ENCODE measurements at places on chromosomes 13 and 19.

GRCh38 chr19:5587661-5588060 lies 19.9 kb upstream of the TINCR start:
- DNase-seq = no peak

DNA sequence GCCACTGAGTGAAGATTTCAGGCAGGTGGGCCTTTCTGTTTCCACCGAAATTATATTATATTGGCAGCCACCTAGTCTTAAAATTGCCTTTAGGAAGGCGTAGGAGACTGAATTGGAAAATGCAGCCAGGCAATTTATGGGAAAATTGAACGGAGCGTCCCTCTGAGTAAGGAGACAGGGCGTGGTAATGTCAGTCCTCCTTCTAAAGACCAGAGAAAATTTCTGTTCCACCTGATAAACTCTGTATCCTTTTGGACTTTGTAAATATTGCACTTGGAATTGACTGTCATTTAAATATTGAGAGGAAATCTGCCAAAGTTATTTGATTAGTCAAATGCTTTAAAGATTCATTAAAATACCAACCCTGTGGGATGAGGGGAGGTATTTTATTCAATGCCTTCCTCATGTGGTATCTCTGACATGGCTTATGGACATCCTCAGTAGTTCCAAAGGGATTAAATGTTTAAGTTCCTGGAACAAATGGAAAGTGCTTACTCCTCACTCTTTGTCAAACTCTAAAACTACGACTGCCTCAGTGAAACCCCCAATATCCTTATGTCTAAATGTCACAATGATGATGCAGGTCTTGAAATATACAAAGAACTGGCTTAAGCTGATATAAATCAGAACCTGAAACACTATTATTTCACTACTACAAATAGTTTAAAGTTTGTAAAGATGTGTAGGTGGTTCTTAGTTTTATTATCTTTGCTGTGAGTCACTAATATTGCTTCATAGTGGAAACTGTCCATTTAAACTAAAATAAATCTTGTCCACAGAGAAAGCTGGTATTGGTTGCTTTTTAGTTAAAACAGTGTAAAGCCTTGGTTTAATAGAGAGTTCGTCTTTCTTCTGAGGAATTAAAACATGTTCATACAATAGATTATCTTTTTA lies 203.2 kb downstream of the FGF14 start:
- no peak for DNase-seq

- no peak for DNase-seq
These were observed 164.8 kb downstream of the DACH1 start for GRCh38 chr13:71702253-71702652.

GRCh38 chr19:5567360-5567969 lies at the start of gene TINCR:
Gene TINCR, minus strand, starts transcription at chr19:5567953.
- no peak for DNase-seq

DNA sequence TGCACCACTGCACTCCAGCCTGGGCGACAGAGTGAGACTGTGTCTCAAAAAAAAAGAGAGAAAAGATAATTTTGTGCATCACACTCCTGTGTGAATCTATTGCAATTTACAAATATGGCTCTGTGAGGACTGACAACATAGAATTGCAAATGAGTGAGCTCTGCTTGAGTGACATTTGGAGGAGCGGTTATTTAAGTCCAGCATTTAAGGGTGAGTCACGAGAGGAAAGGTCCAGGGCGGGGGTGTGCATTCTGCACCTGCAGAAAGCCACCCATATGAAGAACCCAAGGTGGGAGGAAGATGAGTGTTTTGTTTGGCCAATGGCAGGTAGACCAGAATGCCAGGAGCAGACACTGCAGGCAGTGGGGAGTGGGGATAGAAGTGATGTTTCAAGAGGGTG lies 58.5 kb downstream of the DGKH start:
- no peak for DNase-seq

DNA sequence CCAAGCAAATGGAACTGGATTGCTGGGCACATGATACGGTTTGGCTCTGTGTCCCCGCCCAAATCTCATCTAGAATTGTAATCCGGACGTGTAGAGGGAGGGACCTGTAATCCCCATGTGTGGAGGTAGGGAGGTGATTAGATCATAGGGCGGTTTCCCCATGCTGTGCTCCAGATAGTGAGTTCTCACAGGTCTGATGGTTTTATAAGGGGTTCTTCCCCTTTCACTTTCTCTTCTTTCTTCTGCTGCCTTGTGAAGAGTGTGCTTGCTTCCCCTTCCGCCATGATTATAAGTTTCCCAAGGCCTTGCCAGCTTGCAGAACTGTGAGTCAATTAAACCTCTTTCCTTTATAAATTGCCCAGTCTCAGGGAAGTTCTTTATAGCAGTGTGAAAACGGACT lies 32.6 kb upstream of the MTIF3 start:
- DNase-seq = no peak

- DNase-seq = no peak
These were observed 15.5 kb upstream of the OLFM4 start for GRCh38 chr13:53013113-53013512.

- DNase-seq = no peak
These were observed 6.7 kb downstream of the FGF14 start for GRCh38 chr13:102395174-102395573.

DNA sequence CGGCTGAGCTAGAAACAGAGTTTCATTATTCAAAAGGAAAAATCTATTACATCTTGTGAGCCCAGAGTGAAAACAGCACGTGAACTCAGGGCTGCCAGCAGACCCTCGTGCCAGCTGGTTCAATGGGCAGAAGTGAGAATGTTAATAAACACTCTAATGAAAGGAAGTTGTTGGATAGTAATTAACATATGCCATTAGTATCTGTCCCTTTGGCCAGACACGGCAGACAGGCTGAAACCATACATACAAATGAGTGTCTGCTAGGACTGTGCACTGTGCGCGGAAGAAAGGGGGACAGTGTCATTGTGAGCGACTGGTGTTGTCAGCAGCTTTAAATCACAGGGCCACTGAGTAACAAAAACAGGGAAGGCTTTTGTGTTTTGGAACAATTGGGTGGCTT lies 121.9 kb upstream of the TSC22D1 start:
- DNase-seq = no peak

GRCh38 chr13:30751183-30751933 lies 16.0 kb downstream of the ALOX5AP start:
- DNase-seq = no peak

- DNase-seq = no peak
These were observed 474 bp upstream of the IFT88 start for GRCh38 chr13:20566468-20566897.

DNA sequence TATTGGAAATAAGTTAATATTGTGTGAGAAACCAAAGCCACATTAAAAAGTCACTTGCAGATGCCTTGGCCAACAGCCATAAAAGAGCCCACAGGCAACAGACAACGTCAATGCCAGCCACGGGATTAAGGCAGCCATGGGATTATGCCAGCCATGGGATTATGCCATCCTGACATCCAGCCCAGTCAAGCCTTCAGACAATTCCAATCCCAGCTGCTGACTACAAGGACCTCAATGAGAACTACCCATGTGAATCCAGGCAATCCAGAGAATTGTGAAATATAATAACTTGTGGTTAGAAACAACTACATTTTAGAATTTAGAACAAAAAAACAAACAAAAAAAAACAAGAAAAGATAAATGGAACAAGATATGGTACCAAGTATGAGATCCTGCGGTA lies 356.6 kb downstream of the EFNB2 start:
- DNase-seq = no peak

DNA sequence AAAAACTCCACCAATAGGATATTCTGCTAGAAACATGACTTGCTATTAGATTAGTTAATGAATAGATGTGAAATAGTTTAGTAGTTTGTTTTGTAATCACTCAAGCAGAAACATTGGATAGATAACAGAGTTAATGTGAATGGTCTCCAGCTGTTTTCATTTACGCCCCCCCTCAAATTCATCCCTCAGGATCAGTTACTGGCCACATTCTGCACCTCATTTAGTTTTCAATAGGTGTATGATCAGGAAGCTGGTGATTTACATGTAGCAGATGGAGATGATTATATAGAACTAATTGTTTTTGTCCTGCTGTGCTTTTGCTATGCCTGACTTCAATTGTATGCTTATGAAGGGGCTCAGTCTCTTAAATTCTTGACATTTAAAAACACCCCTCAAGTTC lies 759.0 kb downstream of the SLITRK6 start:
- DNase-seq = no peak

GRCh38 chr19:13169769-13170168 lies 19.6 kb downstream of the IER2 start:
- no peak for DNase-seq

DNA sequence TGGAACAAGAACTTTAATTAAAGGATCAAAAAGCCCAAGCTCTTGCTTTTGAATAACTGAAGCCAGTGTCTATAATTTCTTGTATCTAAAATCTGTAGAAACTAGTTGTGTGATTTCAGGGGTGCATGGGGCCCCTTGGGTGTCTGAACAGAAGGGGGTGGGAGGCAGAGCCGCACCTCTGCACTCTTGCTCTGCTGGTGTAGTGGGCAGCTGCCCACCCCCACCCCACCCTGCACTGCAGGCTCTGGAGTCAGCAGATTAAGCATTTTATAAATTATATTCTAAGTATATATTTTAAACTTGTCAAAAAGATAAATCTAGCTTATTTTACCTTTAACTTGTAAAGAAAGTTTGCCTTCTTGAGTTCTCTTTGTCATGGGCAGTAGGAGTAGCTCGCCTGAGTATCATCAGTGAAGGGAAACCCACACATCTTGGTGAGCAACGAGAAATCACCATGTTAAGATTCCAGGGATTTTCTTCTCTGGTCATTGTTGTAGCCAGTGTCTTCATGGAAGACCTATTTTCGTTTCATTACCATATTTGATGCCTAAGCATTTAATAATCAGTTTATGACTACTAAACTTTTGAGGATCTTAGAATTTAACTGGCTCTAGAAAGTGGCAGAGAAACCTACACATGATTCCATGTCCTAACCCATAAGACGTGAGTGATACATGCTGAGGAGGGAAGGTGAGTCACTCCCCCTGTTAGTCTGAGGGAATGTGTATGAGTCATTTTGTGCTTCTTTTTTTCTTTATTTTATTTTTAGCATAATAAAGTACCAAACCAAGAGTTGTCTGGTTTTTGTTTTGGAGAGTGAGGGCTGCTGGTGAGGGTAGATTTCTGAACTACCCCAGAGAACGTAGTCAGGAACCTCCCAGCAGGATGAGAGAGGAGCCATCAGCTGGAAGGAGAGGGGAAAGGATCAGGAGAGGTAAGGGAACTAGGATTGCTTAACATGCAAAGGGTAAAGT lies 7.7 kb downstream of the UBE2L5 start:
- no peak for DNase-seq

DNA sequence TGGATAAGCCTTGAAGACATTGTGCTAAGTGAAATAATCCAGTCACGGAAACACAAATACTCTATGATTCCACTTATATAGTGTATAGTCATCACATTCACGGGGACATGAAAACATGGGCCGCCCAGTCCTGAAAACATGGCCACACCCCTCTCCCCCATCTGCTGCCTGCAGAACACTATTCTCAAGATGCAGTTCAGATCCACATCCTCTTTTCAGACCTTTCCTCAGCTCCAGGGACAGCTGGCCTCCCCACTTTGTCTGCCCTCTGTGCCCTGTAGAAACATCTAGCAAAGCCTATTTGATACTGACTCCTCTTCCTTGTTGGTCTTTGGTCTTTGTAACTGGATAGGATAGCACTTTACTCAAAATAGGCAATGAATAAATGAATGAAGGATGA lies 8.3 kb downstream of the RFX2 start:
- no peak for DNase-seq

DNA sequence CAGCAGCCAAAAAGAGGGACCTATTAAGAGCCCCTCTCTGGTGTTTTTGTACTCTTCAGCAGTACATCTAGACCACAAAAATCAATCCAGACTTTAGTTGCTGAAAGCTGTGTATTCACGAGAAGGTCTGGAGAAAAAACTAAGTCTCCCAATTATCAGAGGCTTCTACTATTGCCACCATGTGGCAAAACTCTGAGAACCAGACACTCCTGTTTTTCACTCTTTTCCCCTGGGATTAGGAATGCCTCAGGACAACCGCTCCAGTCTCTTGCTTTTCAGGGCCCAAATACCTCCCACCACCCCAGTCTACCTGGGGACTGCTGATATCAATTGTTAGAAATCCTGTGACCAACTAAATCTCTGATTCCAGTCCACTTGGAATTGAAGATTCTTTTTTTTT lies 30.1 kb upstream of the OBI1 start:
- no peak for DNase-seq

DNA sequence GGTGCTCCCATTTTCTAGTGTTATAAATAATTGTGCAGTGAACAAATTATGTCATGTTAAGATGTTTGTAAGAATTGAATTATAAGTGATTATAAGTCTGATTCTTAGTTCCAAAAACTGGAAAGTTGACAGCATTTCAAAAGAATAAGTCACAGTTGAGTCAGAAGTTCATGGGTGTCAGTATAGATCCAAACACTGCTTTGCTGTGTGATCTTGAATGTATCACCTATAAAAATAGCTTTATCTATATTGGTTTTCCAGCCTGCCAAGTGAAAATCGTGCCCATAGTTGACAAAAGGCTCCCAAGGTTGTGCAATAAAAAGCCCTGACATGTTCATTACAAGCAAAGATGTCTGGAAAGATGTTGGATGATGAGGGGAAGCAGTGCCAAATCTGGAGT lies 336.0 kb downstream of the MTUS2 start:
- DNase-seq = no peak

GRCh38 chr19:1266916-1267476 lies 2.1 kb upstream of the CIRBP start:
- no peak for DNase-seq

GRCh38 chr13:43195112-43195511 lies 171.7 kb downstream of the DNAJC15 start:
- DNase-seq = no peak

DNA sequence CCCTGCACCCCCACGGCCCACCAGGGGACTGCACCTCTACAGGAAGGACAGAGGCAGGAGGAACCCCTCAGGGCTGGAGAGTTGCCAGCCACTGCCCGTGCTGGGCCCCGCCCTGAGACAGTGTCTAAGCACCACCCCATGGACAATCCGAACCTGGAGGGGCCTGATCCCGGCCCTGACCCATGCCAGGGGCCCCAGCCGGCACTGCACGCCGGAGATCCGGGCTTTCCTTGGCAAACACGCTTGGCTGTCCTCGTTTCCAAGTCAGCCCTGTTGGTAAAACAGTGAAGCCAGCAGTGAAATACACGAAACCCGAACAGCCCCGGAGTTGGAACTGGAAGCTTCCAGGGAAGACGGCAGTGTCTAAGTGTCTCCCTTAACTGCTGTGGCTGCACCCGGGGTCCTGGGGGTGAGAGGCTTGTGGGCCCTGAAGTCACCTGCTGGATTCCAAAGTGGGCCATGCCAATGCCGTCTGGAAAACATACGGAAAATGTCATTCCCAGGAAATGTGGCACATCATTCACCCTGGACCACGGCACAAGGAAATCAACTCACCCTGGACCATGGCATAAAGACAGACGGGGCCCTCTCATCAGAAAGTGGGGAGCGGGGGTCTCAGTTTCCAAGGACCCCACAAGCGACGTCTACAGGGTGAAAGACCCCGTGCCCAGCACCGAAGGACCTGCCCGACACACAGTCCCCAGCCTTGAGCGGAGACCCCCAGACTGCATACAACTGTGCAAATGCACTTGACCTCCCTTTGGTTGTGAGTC lies 30.9 kb downstream of the RASA3 start:
- DNase-seq = no peak
